ENCODE measurements at places on chromosomes 5 and 9. TPM values are rescaled to one million over a fixed set of nuclear protein-coding genes. Genes with fewer than 3 reads are reported as not detected.

- DNase-seq: peak; percentile 65
Measured at GRCh38 chr5:398475-399295, 44.3 kb upstream of the EXOC3 start.

DNA sequence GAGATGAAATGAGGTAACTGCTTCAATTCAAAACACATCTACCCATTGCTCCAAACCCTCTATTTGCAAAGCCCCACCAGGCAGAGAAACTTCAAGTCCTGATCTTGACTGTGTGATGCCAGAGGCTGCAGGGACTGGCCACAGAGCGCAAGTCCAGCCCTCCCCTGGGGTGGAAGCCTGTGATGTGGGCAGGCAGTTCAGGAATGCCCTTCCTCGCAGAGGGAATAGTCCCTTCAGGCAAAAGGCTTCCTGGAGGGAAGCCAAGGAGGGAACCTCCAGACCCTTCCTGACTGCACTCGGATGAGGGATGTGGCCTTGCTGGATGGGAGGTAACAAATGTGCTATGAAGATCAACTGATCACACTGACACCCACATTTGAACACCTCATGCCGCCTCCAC is 131.2 kb downstream of the SLIT3 start:
- DNase-seq: no peak

FYB1 gene
- total RNA-seq: not detected

OR13C9 gene
- total RNA-seq: not detected
